ENCODE measurements at places on chromosomes 1 and 21.

DNA sequence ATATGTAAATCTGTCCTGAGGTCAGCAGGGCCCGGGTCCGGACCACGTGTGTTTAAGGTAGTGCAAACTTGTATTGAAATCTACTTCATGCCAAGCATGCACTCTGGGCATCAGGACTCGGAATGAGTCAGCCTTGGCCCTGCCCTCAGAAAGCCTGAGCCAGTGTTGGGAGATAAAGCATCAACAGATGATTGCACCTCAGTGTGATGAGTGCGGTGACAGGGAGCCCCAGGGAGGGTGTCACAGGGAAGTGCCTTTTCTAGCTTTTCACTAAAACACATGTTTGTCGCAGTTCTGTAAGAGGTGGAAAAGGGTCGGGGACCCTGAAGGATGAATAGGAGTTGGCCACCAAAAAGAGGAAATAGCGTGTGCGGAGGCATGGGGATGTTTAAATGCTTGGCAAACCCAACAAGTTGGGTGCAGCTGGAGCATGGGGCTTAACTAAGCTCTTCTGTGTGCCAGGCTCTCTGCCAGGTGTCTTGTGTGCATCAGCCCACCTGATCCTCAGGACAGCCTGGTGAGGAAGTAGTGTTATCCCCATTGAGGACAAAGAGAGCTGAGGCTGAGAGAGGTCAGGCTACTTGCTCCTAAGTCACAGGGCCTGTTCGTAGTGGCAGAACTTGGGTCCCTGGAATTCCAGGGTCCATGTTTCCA lies 48.2 kb upstream of the EPB41 start:
- no peak for DNase-seq

GRCh38 chr1:204438628-204439027 lies 27.0 kb upstream of the PPP1R15B start:
- no peak for DNase-seq

DNA sequence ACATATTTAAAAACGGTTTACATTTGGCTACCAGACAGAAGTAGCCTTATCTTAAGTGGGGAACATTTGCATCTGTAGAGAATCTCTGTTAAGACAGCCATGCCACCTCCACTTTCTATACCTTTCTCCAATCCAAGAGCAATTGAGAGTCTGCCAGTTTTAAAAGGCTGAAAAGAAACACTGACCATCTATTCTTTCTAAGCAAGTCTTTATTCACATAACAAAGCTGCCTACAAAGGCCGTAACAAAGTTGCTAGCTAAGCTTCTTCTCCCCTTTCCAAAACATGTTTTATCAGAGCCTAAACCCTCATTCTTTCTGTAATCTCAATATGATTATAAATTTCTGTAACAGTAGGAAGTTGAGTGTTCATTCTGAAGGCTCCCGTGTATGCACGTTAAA lies 1078.3 kb downstream of the NCAM2 start:
- DNase-seq = no peak

- DNase-seq = no peak
These were observed 6.8 kb upstream of the LY9 start for GRCh38 chr1:160789051-160789701.

DNA sequence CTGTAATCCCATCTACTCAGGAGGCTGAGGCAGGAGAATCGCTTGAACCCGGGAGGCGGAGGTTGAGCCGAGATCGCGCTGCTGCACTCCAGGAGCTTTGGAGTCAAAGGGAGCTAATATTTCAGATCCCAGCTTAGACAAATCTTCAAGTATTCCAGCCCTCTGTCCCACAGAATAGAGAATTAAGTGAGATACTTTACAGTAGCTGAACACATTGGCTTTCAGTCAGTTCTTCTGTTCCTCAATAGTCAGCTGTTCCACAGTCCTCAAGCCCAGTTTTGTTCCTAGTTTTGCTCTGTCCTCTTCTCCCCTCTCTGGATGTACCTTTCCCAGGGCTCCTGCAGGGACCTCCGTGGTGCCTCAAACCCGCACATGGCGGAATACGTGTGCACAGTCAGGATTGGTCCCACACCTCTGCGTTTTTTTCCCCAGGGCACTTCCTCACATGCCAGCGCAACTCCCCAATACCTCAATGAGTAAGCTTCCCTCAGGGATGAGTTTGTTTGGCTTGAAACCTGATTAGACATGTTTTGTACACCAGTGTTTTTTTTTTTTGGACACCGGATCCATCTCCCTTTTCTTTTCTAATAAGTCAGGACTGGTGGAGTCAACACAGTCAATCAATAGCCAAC lies 1.2 kb downstream of the MFN2 start:
- no peak for DNase-seq

- no peak for DNase-seq
These were observed 67.4 kb downstream of the LUZP1 start for GRCh38 chr1:23101101-23101827.

GRCh38 chr1:63534406-63534805 lies 11.1 kb downstream of the EFCAB7 start:
- no peak for DNase-seq

- no peak for DNase-seq
These were observed 99.2 kb upstream of the IFFO2 start for GRCh38 chr1:19055701-19056100.

GRCh38 chr1:45722809-45723208 lies 27.6 kb downstream of the IPP start:
- DNase-seq = no peak

DNA sequence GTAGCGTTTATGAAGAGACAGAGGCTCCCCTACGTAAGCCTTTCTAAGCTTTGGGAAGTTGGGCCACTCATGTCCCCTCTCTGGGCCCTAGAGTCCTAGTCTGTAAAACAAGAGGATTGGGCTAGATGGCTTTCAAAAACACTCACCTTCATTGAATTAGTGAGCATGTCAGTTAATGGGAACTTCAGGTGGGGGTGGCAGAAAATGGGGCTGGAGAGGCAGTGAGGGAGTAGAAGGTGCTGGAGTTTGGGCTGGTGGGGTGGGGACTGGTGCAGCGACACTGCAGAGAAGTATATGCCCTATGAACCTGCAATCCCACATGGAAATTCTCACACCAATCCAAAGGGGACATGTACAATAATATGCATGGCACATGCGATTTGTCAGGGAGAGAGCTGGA lies 182.7 kb downstream of the C1orf94 start:
- DNase-seq = no peak

DNA sequence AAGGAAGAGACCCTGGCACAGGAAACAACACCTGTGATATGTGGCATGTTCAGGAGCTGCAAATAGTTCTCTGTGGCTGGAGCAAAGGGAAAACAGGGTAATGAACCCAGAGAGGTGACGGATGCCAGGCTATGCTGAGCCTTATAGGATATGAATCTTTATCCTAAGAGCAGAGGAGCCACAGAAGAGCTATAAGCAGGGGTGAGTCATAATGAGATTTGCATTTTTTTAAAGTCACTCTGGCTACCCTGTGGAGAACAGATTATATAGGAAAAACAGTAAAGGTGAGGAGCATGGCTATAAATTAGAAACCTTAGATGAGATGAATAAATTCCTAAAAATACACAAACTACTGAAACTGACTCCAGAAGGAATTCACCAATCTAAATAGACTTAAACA lies 12.8 kb upstream of the MPL start:
- DNase-seq = no peak

DNA sequence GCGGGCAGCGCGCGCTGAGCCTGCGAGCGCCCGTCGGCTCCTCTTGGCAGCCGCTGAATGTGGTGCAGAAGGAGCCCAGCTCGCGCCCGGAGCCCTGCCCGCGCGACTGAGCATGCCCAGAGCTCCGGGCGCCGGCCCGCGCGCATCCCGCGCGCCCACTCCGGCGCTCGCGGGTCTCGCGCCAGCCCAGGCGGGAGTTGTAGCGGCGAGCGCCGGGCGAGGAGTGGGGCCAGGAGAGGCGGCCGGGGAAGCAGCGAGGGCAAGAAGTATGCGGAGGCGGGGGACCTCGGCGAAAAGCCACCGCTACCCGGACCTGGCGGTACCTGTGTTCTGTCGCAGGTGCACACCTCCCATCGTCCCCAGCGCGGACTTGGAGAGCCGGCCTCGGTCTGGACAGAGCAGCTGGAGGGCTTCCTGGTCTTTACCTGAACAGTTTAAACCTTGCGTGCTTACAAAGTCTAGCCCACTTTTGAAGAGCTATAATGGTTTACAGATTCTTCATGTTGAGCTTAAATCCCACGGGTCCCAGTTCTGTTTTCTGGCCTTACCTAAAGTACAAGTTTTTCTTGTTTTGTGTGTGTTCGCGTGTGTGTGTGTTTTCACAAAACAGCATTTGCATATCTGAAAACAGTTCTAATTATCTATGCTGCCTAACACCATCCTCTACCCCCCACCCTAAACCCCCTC lies at the start of gene DDAH1:
DDAH1 (minus strand) TSS at position 61 of the 687 bp plus-strand sequence. CDS start 114 bp downstream, outside the sequence.
- peak; percentile 50 for DNase-seq

- peak; percentile 58 for DNase-seq
These were observed 2.8 kb downstream of the RGS16 start for GRCh38 chr1:182601416-182601786.

GRCh38 chr1:23600283-23600682 lies 41.0 kb upstream of the ID3 start:
- no peak for DNase-seq

DNA sequence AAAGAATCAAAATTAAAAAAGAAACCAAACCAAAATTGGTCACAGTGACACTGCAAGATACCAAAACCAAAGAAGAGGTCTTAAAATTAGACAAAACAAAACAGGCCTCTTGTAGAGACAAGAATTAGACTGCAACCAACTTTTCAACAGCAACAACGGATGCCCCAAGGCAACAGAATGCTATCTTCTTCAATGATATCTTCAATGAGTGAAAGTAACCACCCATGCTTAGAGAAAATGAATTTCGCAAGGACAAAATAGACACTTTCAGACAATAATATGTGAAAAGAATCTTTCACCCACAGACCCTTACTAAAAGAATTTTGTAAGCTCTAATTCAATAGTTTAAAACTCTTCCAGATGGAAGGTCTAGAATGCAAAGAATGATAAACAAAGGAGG lies 41.7 kb downstream of the USP48 start:
- no peak for DNase-seq
